NCI-H345 (cell line): ENCODE measurements at places on chromosomes 6 and 20.

- DNase-seq: no peak
Measured at GRCh38 chr20:45110301-45110700, 4.7 kb downstream of the WFDC5 start.

GRCh38 chr20:17835240-17835933 is 133.2 kb downstream of the SNX5 start:
- DNase-seq: no peak

DNA sequence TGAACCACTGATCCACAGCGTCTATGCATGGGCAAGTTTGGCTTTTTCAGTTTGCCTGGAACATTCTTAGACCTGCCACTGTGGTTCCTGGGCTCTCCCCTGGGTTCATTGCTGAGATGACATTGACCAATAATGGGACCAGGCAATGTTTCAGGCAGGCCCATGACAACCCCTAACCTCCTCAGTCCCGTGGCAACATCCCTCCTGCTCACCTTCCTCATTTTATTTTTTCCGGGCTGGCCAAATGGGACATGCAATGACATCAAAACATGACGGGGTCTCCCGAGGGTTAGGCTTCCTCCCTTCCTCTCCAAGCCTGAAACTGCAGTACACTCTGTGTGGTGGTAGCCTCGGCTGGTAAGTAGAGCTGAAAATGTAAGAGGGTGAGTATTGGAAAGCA is 234.0 kb upstream of the RREB1 start:
- DNase-seq: no peak

DNA sequence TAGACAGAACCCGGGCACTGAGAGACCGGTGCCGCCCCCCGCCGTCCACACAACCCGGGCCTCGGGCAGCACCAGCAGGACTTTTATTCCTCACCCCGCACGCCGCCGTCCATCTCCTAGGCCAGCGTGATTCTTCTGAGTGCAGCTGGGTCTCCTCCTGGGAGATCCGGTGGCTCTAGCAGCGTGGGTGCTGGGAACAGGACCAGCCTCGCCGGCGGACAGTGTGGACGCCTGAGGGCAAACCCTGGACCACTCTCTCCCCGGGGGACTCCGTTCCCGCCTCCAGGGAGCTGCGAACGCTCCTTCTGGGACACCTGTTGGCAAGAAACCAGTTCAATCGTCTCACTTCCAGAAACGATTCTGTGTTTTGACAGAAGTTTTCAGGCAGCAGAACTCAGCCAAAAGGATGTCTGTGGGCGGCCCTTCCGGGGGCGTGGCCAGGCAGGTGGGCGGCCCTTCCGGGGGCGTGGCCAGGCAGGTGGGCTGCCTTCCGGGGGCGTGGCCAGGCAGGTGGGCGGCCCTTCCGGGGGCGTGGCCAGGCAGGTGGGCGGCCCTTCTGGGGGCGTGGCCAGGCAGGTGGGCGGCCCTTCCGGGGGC is 130.7 kb downstream of the DLL1 start:
- no peak for DNase-seq

DNA sequence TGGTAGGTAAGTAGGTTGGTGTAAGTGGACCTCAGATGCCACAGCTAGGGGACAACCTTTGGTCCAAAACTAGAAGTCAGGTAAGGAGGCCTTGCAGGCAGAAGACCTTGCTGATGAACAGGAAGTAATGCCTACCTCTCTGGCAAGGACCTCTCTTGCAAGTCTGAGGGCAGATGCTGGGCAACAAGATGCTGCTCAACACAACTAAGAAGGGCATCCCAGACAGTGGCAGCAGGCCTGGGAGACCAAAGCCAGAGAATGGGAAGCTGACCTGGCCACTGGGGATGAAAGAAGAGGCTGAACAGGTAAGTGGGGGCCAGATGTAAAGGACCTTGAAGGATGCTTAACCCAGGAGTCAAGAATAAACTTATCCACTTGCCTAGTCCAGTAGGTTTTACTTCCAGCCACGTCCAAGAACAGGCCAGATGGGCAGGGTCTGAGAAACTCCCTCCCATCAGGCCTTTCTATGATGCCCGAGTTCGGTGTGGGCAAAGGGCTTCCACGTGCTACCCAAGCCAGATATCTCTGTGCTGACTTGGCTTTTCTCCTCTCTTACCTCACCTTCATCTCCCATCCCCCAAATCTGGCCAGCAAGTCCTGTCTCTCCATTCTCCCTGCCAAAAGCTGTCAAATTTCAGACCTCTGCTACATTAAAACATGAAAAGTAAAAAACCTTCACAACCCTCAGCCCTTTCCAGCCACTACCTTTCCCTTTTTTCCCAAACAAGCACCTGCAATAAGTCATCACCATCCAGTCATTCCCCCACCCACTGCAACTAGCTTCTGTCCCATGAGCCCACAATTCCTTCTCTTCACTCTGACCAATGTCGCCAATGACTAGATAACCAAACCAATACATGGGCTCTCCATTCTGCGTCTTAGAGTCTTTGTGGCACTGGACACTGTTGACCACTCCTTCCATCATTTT is 11.5 kb upstream of the PLCG1 start:
- DNase-seq: no peak

DNA sequence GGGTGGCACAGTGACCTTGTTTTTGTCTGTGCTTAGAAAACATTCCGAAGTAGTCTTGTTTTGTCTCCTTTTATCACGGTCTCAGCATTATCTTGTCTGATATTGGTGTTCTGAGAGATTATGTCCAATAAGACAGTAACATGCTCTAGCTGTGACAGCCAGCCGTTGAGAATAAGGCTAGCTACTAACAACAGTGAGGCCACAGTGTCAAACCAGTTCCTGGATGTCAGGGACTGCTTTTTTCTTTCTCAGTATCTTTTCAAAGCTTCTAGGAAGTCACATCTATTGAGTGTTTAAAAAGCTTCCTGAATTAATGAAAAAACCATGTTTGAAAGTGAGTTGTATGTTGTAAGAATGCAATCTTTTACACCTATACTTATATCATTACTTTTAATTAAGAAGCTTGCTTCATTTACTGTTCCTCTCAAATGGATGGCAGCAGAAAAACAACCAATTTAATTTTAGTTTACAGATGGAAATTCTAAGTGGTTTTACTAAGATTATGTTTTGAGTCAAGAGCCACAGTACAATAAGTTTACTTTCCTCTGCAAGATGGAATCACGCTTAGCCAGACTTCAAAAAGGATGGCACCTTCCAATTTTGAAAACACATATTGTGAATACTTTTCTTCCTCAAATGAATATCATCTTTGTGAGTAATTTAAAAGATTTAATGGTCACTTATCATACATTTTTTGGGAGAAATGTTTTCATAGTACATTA is 53.1 kb downstream of the MAP3K7 start:
- DNase-seq: no peak

GRCh38 chr6:137746264-137746663 is 120.8 kb upstream of the TNFAIP3 start:
- no peak for DNase-seq

GRCh38 chr20:15895560-15896084 is 677.6 kb downstream of the KIF16B start:
- DNase-seq: no peak

- DNase-seq: no peak
Measured at GRCh38 chr20:38434301-38434741, 807 bp downstream of the SNHG17 start.

GRCh38 chr6:12769556-12770256 is 53.1 kb downstream of the PHACTR1 start:
- no peak for DNase-seq

DNA sequence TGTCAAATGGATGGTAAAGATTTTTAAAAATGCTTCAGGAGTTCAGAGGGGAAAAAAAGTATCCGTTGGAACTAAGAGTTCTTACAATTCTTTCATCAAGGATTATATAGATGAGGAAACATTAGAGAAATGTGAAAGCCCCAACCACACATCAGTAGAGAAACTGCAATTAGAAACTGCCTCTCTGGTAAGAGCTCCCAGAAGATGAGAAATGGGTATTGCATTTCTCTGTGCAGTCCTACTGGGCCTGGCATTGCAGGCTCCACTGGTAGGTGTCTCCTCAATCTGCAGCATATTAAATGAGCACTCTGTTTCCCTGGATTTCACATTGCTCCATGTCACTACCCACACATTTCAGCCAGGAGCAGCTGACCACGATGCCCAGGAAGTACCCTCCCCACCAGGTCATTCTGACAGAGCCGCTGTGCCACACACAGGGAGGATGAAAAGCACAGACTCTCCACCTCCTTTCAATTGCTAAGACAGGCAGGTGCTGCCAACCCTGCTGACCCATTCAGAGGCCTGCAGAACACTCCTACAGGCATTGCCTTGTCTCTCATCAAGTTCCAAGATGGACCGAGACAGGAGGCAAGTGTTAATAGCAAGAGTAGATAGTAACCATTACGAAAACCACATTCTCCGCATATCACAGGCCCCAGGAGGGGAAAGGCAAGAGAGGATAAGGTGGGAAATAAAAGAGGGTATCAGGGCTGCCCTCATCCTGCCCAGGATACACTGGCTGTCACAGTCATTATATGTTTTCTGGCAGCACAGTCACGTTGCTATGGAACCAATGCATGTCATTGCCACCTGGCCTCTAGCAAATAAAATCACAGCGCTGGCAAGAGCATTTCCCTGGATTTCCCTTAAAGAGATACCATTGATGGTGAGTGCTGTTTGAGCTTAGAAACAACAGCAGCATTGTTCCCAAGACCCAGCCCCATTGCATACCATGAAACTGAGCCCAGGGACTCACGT is 241.7 kb downstream of the ATXN1 start:
- no peak for DNase-seq

- DNase-seq: no peak
Measured at GRCh38 chr6:87756858-87757257, 54.8 kb upstream of the AKIRIN2 start.

DNA sequence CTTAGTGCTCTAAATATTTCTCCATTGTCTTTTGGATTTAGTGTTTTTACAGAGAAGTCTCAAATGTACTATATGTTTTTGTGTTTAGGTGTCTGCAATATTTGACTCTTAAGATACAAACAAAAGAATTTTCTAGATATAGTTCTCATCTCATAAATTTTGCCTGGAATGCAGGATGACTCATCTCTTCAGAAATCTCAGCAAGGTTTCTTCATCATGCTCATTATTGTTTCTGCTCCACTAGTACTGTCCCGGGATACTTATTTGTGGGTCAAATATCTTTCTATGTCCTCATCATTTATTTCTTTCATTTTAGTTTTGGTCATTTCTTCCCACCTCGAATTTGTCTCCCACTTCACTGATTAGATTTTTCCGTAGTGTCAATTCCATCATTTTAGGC is 9.5 kb downstream of the AHI1 start:
- DNase-seq: no peak

- DNase-seq: no peak
Measured at GRCh38 chr6:168611691-168612090, 170.7 kb downstream of the SMOC2 start.

GRCh38 chr20:48740712-48741111 is 87.1 kb downstream of the PREX1 start:
- no peak for DNase-seq
